ENCODE measurements at places on chromosomes 2 and 18.

DNA sequence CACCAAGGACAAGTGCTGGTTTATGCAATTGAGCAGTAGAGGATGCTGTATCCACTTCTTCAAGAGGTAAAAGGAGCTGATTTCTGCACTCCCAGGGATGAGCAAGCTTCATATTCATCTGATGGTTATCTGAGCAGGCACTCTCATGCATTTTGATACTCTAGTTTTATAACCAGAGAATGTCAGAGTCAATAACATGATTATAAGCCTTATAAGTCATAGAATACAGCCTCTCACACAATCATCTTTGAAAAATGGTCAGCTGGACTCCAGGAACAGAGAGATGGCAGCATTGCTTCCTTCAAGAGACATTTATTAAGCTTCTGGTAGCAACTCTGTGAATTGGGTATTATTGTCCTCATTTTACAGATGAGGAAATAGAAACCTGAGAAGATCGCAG is 167.1 kb downstream of the SLC8A1 start:
- DNase-seq: no peak

GRCh38 chr18:52667463-52668065 is 327.6 kb downstream of the DCC start:
- no peak for DNase-seq

GRCh38 chr18:22213333-22213973 is 44.1 kb downstream of the GATA6 start:
- DNase-seq: no peak

DNA sequence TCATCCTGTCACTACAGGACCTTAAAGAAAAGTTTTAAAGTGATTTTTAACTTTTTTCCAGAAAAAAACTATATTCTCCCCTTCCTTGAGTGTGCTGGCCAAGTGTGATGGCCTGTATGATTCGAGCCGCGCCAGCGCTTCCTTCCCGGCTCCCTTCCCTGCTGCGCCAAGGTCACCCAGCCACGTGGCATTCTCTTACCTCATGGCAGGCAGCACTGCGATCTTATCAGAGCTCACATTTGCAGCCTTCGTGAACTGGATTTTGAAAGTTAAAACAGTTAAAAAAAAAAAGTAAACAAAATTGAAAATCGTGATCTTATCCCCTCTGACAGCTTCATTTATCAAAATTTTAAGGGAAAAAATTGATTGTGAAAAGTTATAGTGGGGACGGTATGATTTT is 279.8 kb downstream of the PTGR3 start:
- no peak for DNase-seq

All from caudate nucleus (tissue), 63 donors.